Pons (tissue), 1 donor: ENCODE measurements at places on chromosomes 13 and 19.
A peak's percentile ranks its signal among the peaks of the same experiment; 100 is the strongest.

- DNase-seq = no peak
These were observed 10.3 kb upstream of the BBC3 start for GRCh38 chr19:47240996-47241918.

- no peak for DNase-seq
These were observed 9.3 kb upstream of the ZNF554 start for GRCh38 chr19:2810141-2811091.

DNA sequence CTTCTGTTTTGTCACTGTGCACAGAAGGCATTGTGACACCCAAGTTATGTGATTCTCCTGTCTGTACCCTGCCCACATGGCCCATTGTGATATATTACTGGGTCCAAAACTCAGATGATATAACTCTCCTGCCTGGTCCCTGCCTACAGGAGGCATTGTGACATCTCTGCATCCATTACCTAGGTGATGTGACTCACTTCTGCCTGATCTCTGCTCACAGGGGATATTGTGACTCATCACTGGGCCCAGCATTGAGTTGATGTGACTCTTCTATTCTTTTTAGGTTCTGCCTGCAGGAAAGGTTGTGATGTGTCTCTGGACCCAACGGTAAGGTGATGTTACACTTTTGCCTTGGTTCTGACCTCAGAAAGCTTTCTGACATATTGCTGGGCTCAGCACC is 67.9 kb upstream of the ZNF724 start:
- no peak for DNase-seq

- DNase-seq = no peak
These were observed 2.8 kb downstream of the TNFSF13B start for GRCh38 chr13:108272333-108272732.

DNA sequence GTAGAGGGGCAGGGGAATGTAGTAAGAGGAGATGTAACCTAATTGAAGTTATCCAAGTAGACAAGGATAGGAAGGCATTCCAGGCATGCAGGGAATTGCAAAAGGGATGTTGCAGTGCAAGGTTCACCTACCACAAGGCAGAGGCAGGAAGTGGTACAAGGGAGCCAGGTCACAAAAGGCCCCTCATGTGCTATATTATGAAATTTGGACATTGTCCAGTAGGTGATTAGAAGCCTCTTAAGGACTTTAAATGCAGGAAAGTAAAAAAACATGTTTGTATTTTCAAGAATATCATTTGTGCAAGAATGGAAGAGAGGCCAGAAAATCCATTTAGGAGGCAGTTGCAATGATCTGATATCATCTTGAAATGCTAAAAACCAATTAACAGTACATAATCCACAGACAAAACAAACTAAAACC is 111.4 kb downstream of the FRY start:
- no peak for DNase-seq

GRCh38 chr19:40640744-40641143 is 39.6 kb downstream of the LTBP4 start:
- DNase-seq = no peak

GRCh38 chr13:27605099-27605498 is 15.2 kb downstream of the LNX2 start:
- no peak for DNase-seq

GRCh38 chr13:110531100-110531499 is 30.4 kb downstream of the RAB20 start:
- no peak for DNase-seq

GRCh38 chr19:34128558-34129250 is 43.6 kb upstream of the LSM14A start:
- no peak for DNase-seq

- no peak for DNase-seq
These were observed 148.6 kb upstream of the ATXN8OS start for GRCh38 chr13:69959046-69959445.

GRCh38 chr19:37519890-37520289 is 13.2 kb downstream of the ZNF793 start:
- DNase-seq = no peak

GRCh38 chr19:52941941-52942385 is 18.7 kb upstream of the ZNF888 start:
- DNase-seq = no peak

GRCh38 chr19:3062165-3063105 is at the start of gene TLE5:
TLE5 (minus strand) TSS chr19:3062495; CDS start chr19:3062200, 295 bp downstream.
- DNase-seq = no peak

DNA sequence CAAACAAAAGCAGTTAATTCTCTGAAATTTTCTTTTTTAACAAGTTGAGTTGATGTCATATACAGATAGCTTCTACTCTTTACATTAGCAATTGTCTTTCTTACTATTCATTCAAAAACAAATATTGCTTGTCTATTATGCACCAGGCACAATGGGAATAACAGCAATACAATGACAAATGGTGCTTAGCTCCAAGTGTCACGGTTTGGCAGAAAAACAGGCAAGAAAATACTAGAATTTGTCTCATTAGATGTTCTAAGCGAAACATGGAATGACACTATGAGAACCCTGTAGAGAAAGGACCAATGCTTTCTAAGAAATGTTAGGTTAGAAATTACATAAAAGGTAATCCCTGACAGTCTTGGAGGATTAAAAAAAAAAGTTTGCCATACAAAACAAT is 187.6 kb downstream of the PCDH9 start:
- DNase-seq = peak; percentile 97

DNA sequence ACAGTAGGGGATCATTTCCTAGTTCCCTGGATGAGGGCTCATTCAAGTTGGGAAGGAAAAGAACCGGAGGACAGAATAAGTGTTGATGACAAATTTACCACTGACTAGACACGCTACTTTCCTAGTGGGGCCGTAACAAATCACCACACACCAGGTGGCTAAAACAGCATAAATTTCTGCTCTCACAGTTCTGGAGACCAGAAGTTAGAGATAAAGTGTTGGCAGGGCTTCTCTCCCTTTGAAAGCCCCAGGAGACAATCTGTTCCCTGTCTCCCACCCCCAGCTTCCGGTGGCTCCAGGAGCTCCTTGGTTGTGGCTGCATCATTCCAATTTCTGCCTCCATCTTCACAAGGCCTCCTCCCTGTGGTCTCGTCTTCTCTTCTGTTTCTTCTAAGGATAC is 65.4 kb upstream of the ARGLU1 start:
- DNase-seq = no peak

- no peak for DNase-seq
These were observed 4.7 kb downstream of the ALOX5AP start for GRCh38 chr13:30739761-30740642.

DNA sequence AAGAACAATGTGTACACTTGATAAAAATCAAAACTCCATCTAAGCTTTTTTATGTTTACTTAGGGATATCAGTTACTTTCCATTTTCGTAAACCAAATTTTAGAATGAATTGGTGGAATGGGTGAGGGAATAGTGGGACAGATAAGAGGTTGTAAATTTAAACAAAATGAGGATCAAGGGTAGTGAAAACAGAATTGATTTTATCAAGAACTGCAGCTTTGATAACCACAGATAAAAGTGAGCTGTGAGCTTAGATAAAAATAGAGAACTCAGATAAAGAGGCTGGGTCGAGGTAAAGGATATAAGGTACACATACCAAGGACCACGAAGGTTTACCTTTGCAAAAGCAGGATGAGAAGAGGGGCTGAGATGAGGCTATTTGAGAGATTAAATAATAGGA is 813.2 kb upstream of the GPC6 start:
- DNase-seq = no peak

GRCh38 chr19:17703824-17704463 is 15.3 kb upstream of the MAP1S start:
- DNase-seq = peak; percentile 62

GRCh38 chr13:110634558-110634957 is 19.2 kb downstream of the NAXD start:
- DNase-seq = no peak

DNA sequence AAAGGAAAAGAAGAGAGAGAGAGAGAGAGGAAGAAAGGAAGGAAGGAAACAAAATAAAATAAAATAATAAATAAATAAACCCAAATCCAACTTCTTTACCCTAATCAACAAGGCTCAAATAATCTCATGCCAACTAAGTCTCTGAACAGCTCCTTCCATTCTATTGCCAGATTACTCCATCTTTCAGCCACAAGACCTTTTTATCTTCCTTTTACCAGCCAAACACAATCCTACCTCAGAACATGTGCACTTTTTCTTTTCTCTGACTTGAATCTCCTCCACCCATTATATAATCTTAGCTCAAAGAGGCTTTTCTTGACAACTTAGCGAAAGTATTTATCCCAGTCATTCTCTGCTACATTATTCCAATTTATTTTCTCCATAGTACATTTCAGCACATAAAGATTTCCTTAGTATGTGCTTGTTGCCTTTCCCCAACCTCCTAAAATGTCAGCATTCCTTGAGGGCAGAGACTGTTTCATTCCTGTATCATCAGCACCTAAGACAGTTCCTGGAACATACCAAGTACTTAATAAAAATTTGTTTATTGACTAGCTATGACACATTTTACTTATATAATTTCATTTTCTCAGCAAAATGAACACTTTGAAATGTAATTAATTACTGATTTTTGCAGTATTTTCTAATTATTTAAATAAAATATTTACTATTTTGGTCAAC is 33.5 kb upstream of the USPL1 start:
- no peak for DNase-seq

- no peak for DNase-seq
These were observed 1.2 kb downstream of the ZNF8 start for GRCh38 chr19:58279925-58280316.

DNA sequence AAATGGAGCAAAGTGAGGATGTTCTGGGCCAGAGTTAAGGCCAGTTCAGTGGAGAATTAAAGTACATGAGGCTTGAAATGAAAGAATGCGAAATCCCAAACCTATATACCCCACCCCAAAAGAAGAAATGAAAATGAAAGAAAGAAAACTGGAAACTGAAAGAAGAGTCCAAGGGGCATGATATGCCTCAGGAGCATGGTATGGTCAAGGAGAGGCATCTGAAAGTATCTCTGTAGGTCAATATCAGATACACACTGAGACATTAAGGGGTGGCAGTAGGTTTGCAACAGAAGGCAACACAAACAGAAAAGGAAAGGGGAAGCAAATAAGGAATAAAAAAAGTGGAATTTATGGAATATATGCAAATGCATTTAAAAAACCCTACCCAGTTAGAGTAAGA is 166.5 kb downstream of the COG6 start:
- DNase-seq = no peak
